Tongue (tissue), 3 donors: ENCODE measurements at places on chromosomes 3 and 15. TPM values are rescaled to one million over a fixed set of nuclear protein-coding genes. Genes with fewer than 3 reads are reported as not detected.

Gene FANCD2OS
- total RNA-seq = not detected

Gene MST1
- 8.1 TPM for total RNA-seq

Gene CHST13
- not detected for total RNA-seq

Gene LTK
- 1.6 TPM for total RNA-seq

Gene BOC
- 95.9 TPM for total RNA-seq

Gene CLEC3B
- total RNA-seq = 57.1 TPM
